Stimulated activated CD4-positive, alpha-beta T cell treated with anti-CD3 and anti-CD28 coated beads, Interleukin-1b, Interleukin-23, amount 100 ng/mL, for 4 hours (primary cell): ENCODE measurements at places on chromosomes 4 and X.

GRCh38 chr4:153564630-153565525, 98.7 kb downstream of the TMEM131L start:
- DNase-seq: no peak

- no peak for DNase-seq
These were observed 111.0 kb upstream of the RAP2C start for GRCh38 chrX:132330156-132330729.

DNA sequence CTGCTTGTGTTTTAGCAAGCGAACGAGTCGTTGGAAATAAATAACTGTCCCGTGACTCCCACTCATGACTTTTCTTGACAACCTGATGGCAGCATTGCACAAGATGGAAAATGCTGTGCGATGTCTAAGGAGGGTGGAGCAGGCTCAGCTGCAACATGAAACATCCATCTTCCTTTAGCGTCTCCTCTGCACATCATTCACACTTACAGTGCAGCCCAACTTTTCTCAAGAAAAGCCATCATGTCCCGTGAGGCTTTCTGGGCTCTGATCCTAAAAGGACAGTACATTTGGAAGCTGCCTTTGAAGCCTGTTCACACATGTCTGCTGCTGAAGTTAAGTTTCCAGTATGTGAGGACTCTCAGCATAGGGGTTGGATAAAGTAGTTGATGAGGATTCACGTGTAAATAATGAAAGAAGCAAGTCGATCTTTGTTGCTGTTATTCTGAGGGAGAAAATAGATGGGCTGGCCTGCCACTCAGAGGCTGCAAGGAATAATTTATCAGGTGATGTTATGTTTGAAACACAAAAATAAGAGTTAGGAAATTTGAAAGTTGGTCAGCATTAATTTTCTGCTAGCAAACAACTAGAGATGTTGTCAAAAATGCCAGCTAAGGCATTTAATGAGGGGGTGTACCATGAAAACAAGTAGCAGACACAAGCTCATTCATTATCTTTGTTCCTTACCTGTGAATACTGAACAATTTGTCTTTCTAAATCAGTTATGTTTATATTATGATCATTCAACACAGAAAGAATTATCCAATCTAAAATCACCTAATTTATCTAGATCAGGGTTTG, 328.7 kb upstream of the ZFP42 start:
- no peak for DNase-seq

GRCh38 chr4:78735697-78736096, 40.5 kb upstream of the BMP2K start:
- no peak for DNase-seq

DNA sequence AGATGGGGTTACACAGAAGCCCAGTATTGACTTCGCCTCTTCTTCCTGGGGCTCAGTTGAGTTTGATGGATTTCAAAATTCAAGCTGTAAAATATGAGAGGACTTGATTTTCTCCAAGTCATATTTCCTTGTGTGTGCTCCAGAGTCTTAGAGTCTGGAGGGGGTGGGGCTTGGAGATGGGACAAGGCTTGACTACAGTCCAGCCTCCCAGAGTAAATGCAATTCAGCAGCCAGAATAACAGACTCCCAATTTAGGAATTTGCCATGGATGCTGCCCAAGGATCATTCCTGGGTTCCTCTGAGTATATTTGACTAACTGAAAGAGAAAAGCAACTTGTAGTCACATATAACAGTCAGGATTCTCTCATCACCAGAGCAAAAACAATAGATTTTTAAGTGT, 53.7 kb upstream of the RBPJ start:
- no peak for DNase-seq

GRCh38 chr4:183353557-183353956, 31.3 kb upstream of the CLDN24 start:
- DNase-seq: no peak

GRCh38 chr4:138892483-138893407, 122.8 kb upstream of the NOCT start:
- no peak for DNase-seq

DNA sequence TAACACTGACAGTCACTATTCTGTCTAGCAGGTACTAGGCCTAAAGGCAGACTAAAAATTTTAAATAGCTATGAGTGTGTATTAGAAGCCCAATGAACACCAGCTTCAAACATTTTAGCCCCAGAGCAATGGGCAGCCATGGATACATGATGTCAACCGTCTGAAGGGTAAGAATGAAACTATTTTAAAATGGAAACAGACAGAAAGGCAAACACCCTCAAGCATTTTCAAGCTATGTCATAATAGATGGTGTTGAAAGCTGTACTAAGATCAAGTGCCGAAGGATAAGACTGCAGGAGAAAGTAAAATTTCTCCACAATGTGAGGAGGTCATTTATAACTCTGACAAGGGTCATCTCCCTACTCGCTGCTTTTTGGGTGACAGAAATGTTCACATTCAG, 225.0 kb downstream of the COL25A1 start:
- DNase-seq: no peak

DNA sequence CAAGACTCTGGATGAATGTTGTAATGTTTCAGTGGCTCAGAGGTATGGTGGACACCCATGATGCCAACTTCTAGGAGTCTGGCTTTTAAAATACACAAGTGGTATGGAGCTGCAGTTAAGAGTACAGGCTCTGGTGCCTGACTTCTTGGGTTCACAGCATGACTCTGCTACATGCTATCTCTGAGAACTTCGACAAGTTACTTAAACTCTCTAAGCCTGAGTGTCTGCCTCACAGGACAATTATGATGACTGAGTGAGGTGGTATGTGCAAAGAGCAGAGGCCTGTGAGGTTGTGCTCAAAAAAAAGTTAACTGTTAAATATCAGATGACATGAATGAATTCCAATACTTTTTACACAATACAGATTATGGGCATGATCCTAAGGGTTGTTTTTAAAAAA, 90.9 kb upstream of the SRD5A3 start:
- no peak for DNase-seq

DNA sequence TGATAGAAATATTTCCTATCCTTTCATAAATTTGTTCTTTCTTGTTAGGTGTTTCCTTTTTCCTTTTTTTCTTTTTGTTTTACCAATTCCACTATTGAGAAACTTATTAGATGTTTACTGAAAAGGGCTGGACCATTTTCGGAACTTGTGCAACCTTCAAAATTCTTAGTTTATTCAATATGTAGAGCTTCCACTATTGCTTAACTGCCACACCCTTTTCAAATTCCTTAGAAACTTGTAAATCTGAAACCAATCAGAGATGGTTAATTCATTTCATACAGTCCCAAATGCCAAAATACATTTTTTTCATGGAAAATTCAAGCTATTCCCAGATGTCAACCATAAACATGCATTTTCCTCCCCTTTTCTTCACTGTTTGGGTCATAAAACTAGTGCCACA, 66.1 kb upstream of the SLC39A8 start:
- no peak for DNase-seq

DNA sequence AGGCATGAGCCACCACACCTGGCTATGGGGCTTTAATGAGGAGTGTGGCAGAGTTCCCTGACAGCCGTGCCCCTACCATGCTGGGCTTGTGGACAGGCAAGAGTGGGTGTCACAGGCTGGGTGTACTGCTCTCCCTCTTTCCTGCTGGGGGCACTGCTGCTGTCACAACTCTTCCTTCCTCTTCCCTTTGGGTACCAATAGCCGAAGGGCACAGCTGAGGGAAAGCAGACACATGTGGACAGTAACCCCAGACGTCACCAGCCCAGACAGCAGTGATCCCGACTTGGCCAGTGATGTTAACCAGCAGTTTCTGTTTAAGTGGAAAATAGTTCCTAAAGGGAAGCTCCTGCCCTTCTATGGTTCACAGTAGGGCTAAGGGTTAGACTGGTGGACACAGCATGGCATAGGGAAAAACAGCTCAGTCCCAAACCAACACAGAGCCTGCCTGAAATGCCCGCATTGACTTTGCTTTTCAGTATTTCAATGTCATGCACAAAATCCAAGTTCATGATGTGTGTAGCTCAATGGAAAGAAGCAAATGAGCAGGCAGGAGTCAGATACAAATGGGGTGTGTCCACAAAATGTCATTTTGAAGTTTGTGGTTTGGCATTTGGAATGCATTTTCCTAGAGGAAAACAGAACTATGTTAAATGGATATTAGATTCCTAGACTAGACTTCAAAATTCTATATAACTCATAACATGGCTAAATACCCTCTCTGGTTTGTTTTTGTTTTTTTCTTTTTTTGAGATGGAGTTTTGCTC, 24.9 kb upstream of the DDX3X start:
- DNase-seq: no peak

DNA sequence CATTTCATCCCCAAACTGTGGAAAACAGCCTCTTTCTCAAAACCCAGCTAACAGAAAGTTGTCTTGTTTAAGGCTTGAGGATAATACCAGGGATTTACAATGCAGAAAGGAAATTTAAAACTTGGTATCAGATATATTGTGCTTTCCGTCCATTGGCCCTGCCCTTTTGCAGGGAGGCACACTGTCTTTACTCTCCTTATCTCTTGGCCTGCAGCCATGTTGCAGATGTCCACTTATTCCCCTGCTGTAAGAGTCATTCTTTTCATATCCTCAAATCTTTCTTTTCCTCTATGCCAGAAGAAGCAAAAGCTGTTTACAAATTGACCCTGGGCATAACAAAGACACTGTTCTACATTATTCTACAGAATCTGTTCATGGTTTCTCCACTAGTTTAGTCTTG, 75.6 kb upstream of the DYNLT3 start:
- no peak for DNase-seq

GRCh38 chr4:102153391-102153790, 191.9 kb downstream of the SLC39A8 start:
- DNase-seq: no peak

GRCh38 chr4:10366628-10367027, 90.6 kb downstream of the ZNF518B start:
- no peak for DNase-seq

GRCh38 chrX:2334237-2334636, 166.5 kb downstream of the DHRSX start:
- no peak for DNase-seq

DNA sequence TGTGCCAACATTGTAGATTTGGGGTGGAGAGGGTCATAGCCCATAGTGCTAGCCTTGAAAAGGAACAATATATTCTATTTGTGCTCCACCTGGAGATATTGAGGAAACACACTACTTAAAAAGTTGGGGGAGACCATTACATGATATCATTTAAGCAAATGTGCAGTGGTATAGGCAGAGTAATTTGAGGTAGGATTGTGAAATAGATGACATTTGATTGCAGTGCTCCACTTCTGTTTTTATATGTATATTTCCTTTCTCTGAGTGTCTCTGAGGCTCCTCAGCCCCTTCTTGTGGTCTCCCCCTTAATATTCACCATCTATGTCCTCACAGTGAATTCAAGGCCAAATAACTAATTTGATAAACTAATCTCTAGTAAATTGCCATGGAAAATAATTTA, 85.6 kb upstream of the NMU start:
- no peak for DNase-seq
